ENCODE measurements at places on chromosomes 12 and 14. TPM values are rescaled to one million over a fixed set of nuclear protein-coding genes. Genes with fewer than 3 reads are reported as not detected.

The MUCL1 gene
- total RNA-seq = not detected

- DNase-seq = no peak
- H3K36me3 ChIP-seq = peaks cover 18% of the 10 kb centered on the region
- peaks cover 9% of the 10 kb centered on the region for H3K4me1 ChIP-seq
- no peak overlapping the region for H3K4me3 ChIP-seq
Measured at GRCh38 chr12:108832208-108832607, 25.2 kb downstream of the SSH1 start.

DNA sequence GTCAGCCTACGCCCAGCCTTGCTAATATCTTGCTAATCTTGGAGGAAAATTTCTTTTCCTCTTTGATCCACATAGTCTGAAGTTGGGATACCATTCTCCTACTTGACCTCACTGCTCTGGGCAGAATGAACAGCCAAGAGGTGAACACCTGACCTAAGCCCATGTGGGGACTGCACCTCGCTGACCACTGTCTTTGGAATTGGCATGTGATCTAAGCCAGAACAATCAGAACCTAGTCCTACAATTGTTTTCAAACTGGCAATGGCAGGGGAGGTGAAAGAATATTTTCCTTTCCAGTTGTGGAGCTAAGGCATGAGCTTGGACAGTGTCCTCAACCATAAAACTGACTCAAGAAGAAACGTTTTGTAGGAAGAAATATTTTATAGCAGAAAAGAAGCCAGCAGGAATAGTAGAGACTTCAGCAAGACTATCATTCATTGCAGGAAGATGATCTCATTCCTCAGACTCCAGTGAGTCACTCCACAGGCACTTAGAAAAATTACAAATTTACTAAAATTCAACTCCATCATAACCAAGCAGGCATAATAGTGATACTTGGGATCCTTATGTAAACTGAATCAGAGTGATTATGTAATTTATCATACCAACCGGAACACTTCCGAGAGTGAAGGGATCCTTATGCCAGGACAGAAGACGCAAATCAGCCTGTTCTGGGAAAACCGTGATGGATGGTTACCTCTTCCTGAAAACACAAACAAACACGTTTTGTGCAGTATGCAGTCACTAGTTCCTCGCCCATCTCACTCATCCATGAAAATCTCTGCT lies 14.7 kb downstream of the PTPRO start:
- H3K4me3 ChIP-seq = no peak overlapping the region
- no peak for DNase-seq
- no peaks in the 10 kb centered on the region for H3K36me3 ChIP-seq
- H3K4me1 ChIP-seq = no peaks in the 10 kb centered on the region
- no peaks in the 10 kb centered on the region for H3K27me3 ChIP-seq
- no peak overlapping the region for H3K27ac ChIP-seq

GRCh38 chr14:95885866-95886265 lies 9.2 kb downstream of the TUNAR start:
- peaks cover 2% of the 10 kb centered on the region for H3K27me3 ChIP-seq
- no peak for DNase-seq
- no peak overlapping the region for H3K27ac ChIP-seq
- no peaks in the 10 kb centered on the region for H3K4me1 ChIP-seq
- H3K36me3 ChIP-seq = no peaks in the 10 kb centered on the region
- no peak overlapping the region for H3K4me3 ChIP-seq
